ENCODE measurements at places on chromosomes 12 and 14.

DNA sequence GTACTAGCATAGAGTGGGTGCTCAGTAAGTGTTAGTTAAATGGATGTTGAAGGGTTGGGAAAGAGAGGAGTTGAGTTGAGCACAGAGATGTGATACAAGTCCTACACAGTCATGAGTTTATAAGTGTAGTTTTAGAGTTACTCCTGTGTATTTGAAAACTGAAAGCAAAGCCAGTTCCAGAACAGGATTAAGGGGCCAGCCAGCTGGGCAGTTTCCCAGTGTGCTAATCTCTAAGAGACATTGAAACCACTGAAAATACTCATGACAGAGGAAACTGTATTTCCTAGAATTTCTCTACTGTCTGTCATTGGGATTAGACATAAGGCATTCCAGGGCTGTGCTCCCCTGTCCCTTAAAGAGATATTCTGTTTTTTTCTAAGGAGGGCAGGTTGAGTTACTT lies 101.0 kb downstream of the DERA start:
- DNase-seq = no peak

DNA sequence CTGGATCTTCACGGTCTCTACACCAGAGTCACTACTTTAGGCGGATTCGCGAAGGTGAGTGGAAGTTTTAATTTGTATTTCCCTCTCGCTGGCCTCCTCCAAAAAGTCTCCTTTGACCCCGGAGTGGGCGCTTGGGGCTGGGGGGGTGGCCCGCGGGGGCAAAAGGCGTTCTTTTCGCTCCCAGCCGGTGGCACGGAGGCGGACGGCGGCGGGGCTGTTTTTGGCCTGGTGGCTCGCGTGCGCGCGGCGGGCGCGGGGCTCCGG lies 510 bp downstream of the ARID2 start:
- no peak for DNase-seq

DNA sequence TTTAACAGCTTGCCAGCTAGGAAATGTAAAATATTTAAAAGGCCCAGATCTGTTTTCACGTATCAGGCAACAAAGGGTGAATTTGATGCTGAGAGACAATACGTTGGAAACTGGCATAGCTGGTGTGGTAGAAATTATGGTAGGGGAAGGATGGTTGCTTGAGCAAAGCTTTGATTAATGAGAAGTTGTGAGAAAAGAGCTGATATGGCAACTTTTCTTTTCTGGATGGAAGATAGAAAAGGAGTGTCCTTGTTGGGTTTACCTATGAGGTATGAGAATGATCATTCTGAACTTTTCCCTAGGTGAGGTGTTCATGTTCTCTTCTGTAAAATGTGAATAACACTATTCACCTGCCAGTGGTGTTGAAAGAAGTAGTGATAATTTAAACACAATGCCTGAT lies 34.2 kb downstream of the ZNF641 start:
- no peak for DNase-seq

- peak; percentile 63 for DNase-seq
Measured at GRCh38 chr12:111570084-111570961, 28.8 kb downstream of the ATXN2 start.

DNA sequence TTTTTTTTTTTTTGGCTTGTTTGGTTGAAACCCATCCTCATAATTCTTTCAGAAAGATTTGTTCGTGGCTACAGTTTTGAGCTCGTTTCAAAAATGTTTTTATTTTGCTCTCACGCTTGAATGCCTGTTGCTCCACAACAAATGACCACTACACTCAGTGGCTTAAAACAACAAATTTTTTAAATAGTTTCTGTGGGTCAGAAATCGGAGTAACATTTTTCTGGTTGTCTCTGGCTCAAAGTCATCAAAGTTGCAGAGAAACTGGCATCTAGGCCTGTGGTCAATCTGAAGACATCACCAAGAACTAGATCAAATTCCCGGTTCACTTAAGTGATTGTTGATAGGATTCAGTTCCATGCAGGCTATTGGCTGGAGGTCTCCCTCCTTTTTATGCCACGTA lies 560.0 kb downstream of the SNAPC1 start:
- no peak for DNase-seq

DNA sequence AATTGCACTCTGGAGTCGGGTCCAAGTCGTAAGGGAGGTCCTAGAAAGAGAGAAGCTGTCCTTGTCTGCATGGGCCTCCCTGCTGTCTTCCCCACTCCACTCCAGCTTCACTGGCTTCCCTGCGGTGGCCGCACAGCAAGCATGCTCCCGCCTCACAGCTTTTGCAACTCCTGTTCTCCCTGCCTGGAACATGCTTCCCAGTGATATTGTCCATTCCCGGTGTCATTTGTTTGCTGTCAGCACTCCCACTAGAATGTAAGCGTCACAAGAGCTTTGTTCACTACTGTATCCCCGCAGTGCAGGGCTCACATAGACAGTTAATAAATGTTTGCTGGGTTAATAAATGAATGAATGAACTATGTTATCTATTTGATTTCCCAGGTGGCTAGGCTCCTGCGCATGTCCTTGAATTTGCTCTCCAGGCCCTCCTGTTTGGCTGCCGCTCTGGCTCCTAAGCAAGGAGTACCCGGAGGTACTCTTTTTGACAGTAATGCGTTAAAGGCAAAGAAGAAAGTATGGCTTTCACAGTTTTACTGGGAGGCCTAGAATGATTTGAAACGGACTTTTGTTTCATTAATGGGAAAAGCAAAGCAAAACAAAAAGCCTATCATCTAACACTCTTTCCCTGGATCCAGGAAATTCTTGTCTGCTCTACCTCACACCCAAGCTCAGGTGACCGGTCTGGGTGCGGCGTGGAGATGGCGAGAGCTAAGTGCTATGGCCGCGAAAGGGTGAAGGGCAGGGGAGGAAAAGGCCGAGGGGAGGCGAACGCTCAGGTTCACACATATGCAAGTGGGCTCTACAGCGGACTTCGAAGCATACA lies 6.2 kb upstream of the SLC7A7 start:
- no peak for DNase-seq

Data from MCF 10A (cell line).